ENCODE measurements at places on chromosomes 3 and 15.
A peak's percentile ranks its signal among the peaks of the same experiment; 100 is the strongest.

DNA sequence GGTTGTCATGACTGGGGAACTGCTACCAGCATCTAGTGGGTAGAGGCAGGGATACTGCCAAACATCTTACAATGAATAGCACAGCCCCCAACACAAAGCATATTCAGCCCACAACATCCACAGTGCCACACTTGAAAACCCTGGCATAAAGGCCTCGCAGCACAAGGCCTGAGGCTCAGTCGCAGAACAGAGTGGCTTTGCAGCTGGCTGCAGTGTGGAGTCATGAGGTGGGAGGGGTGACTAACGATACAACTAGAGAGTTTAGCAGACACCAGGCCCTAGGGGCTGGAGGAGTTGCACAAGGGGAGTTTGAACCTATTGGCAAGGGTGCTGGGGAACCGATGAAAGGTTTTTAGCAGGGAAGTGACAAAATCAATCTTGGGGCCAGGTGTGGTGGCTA lies 32.1 kb downstream of the GRK7 start:
- no peak for DNase-seq

GRCh38 chr3:194782698-194783404 lies 97.2 kb downstream of the FAM43A start:
- no peak for DNase-seq

GRCh38 chr15:47762621-47763020 lies 45.3 kb downstream of the SEMA6D start:
- no peak for DNase-seq

GRCh38 chr3:126118591-126118990 lies 34.7 kb upstream of the SLC41A3 start:
- DNase-seq: no peak

GRCh38 chr15:41971089-41971894 lies 1.1 kb downstream of the EHD4 start:
- peak; percentile 73 for DNase-seq

GRCh38 chr3:189132231-189132671 lies 39.5 kb upstream of the TPRG1 start:
- peak; percentile 55 for DNase-seq

GRCh38 chr3:184284696-184285095 lies 8.9 kb downstream of the ECE2 start:
- peak; percentile 96 for DNase-seq

DNA sequence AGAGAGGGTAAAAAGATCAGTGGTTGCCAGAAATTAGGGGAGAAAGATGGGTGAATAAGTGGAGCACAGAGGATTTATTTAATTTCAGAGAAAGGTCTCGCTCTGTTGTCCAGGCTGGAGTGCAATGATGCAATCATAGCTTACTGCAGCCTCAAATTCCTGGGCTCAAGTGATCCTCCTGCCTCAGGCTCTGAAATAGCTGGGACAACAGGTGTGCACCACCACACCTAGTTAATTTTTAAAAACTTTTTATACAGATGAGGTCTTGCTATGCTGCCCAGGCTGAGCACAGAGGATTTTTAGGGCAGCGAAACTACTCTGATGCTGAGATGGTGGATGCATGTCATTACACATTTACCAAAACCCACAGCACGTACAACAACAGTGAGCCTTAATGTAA lies 20.9 kb upstream of the TLE3 start:
- no peak for DNase-seq

GRCh38 chr15:99980752-99981151 lies 247.5 kb upstream of the LYSMD4 start:
- DNase-seq: no peak

DNA sequence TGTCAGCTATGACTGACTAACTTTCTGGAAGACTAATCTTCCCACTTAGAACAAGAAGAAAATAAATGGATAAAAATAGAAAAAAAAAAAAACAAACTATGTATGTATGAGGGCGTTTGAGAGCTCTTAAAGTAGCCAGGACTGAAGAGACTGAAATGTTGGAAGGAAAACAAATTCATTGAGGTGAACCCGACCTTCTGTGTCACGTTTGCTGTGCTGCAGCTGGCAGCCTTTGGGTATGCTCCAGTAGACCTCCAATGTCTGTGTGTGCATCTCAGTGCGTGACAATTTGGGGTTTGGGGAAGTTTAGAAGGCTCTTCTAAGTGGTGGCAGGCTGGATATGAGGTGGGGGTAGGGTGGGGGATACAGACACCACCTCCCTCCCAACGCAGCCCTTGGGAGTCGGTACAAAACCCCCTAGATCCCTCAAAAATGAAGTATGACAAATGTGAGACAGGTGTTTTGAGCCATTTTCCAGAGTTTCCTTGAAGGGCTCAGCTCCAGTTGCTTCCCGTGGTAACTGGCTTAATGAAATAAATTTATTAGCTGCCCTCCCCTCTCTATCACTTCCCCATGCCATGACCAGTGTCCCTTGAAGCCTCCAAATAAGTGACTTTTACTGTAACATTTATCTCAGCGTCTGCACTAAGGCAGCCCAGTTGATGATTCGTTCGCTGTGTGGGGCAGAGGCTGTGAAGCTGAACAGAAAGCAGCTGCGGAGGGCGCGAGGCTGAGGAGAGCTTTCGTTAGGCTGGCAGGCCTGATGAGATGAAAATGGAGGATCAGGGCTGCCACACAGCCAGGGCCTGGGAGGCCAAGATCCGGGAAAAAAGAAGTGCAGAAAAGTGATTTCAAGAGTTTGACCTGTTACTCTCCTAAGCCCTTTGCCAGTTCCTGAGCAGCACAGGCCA lies 34.9 kb upstream of the GABRB3 start:
- no peak for DNase-seq

DNA sequence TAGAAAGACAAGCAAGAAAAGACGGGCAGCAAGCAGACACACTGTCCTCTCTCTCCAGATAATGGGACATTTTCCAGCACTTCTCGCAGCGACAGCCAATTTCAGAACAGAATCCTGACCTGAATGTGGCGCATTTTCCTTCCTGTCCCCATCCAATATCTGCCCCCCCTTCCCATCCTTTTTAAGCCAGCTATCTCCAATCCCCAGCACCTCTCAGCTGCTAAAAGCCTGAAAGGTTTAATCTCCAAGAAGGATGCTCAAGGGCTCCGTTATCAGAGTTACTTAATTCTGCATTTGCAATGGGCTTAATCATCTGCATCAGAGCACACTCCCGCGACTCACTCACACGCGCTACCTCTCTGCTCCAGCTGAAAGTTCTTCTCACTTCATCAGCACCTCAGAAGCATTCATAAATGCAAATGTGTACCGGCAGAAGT lies 50.5 kb downstream of the SRGAP3 start:
- DNase-seq: no peak

DNA sequence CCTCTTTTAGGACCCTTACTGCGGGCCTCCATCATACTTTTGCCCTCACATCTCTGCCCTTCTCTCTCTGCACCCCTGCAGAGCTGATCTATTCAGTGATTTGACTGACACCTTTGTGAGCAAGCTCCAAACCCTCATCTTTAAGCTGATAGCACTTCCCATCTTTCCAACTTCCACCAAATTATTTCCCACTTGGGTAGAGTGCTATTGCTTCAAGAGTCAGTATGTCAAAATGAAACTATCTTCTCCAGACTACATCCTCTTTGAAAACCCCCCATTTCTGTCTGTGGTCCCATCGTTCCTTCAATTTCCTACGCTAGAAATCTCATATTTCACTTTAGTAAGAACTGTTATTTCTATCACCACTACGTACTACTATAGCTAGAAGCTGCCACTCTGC lies 19.7 kb downstream of the ZWILCH start:
- no peak for DNase-seq

DNA sequence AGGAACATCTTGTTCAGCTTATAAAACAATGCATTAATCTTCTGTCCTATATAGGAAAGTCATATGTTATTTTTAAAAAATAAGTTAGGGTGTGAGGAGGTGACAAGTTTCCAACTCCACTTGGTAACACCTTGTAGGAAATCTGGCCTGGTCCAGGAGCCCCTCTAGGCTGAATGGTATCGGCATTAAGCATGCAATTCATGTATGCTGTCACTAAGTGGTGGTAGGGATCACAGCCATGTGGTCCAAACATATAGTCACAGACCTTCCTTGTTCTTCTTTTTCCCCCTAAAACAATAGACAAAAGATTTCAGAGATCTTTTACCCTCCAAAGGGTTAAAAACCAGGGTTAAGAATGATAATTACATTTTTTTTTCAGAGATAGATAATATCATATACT lies 4.2 kb upstream of the APBA2 start:
- no peak for DNase-seq
